Endodermal cell (in vitro differentiated cells): ENCODE measurements at places on chromosomes 11 and 22. TPM values are rescaled to one million over a fixed set of nuclear protein-coding genes. Genes with fewer than 3 reads are reported as not detected.
A peak's percentile ranks its signal among the peaks of the same experiment; 100 is the strongest.

Gene ALG9
- total RNA-seq = 26.1 and 26.6 TPM in 2 replicates

Gene RNASEH2C
- 37.8 to 47.9 TPM (median 43.5 TPM) in 3 replicates for total RNA-seq

Gene CHRDL2
- total RNA-seq = 0.54 to 1.2 TPM (median 0.76 TPM) in 3 replicates

Gene FIBIN
- not detected in 2 replicates for total RNA-seq

Gene CHST1
- 0.95 and 1.3 TPM in 2 replicates for total RNA-seq

Gene PTGDR2
- not detected in 2 replicates for total RNA-seq

Gene DERL3
- total RNA-seq = 5.8 and 6.3 TPM in 2 replicates

Gene FAM180B
- total RNA-seq = not detected in 3 replicates

- peak; percentile 96 for DNase-seq
Measured at GRCh38 chr22:41512421-41513194, 31.7 kb downstream of the POLR3H start.

DNA sequence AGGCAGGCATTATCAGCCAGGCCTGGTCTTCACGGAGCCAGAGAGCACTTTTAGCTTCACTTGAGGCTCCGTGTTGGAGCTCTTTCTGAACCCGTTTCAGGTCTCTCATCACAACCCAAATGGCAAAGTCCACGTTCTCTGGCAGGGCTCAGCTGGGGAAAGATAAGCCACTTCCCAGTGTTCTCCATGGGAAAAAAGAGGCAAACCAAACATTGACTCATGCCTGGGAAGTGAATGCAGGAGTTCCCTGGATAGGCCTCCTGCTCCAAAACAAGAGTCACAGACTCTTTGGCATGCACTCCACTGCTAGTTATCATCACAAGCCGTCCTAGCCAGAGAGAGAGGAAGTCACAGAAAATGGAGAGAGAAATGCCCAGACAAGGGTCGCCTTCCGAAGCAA, 11.6 kb downstream of the OPCML start:
- no peak for DNase-seq

DNA sequence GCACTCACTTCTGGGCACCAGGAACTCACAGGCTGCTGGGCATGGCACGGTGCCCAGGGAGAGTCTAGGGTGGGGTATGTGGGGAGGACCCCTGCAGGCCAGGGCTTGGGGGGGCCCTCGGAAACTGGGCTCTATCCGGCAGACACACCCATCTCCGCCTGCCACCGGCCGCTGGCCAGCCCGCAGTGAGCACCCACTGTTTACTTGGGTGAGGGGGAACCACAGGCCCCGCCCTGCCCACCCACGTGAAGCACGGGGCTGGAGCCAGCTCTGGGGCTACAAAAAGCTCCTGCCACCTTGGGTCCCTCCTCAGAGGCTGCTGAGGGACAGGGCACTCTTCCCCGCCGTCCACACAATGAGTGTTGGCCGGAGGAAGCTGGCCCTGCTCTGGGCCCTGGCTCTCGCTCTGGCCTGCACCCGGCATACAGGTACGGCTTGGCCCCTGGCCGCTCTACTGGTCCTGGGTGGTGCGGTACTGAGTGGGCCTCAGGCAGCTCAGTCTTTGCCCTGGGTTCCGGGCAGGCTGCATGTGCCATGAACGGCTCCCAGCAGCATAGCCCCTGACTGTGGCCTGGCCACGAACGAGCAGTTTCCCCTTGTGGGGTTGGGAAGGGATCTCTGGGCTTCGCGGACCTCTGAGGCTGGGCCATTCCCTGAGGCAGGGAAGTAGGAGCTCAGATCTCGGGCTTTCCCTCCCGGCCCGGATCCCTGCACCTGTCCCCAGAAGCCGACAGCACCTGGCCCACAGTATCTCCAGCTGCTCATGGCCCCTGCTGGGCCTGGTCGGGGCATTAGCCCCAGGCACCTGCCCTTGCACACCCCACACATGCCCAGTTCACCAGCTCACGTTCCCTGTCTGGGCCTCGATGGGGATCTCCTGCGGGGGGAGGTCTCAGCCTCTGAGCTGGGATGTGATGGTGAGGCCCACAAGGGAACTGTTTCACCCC, at the start of gene MUC5AC:
Gene MUC5AC (plus strand): TSS at position 309 of the 947 bp plus-strand sequence. CDS start 47 bp downstream, at position 356.
- DNase-seq = peak; percentile 35

GRCh38 chr11:126176853-126177470, 34.5 kb downstream of the RPUSD4 start:
- DNase-seq = no peak

GRCh38 chr11:110571081-110571720, 141.0 kb downstream of the ARHGAP20 start:
- no peak for DNase-seq
